Stimulated activated CD8-positive, alpha-beta memory T cell treated with anti-CD3 and anti-CD28 coated beads, Interleukin-7, amount 100 ng/mL, for 1 hour (primary cell): ENCODE measurements at places on chromosomes 6 and 20.

DNA sequence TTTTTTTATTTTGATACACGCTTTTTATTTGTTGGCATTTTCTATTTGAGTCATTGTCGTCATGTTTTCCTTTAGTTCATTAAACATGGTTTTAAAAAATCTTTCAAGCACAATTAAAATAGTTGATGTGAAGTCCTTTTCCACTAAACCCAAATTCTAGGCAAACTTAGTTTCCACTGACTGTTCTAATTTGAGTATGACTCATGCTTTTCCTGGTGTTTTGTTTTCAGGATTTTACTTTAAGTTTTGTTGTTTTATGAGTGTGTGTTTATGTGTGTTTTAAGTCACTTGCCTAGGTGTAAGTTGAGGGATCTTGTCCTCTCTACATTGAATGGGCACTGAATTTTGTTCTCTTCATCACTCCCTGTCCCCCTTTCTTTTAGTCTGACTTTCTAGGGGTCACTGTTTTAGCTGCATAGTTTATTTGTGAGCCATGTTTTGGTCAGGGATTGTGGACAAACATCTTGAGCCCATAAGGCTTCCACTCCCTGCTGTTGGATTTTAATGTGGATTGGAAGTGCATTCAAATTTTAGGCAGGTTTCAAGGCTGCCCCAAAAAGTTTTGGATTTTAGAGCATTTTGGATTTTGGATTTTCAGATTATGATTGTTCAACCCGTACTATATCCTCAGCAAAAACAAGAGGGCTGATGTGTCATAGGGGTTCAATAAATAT, 94.8 kb downstream of the CDYL start:
- DNase-seq, result no peak

DNA sequence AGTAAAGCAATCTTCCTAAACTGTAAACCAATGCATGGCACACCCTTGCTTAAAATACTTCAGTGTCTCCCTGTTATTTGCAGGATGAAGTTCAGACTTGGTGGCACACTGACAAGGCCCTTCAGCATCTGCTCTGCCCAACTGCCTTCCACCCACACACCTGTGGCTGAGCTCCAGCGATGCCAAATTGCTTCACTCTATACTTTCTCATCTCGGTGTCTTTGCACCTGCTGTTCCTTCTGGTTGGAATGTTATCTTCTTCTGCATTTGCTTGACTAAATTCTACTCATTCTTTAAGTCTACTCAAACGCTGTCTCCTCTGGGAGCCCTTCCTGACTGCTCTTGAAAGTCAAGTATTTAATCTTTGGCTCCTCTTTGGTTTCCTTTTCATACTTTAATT, 100.1 kb upstream of the SUPT3H start:
- no peak for DNase-seq

DNA sequence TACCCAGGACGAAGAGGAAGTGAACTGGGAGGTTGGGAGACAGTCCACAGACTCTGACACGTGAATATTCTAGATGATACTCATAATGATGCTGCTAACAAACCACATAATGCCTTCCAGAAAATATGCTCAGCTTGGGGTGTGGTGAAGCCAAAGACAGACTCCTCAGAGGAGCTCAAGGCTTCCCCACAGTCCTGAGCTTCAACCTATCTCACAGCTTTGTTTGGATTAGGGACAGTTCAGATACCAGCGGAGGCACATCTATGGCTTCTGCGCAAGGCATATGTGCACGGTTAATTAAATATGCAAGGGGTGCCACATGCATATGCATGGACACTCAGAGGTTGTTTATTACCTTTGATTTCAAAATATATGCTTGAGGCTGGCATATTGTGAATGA, 30.7 kb upstream of the MYLIP start:
- DNase-seq, result no peak

DNA sequence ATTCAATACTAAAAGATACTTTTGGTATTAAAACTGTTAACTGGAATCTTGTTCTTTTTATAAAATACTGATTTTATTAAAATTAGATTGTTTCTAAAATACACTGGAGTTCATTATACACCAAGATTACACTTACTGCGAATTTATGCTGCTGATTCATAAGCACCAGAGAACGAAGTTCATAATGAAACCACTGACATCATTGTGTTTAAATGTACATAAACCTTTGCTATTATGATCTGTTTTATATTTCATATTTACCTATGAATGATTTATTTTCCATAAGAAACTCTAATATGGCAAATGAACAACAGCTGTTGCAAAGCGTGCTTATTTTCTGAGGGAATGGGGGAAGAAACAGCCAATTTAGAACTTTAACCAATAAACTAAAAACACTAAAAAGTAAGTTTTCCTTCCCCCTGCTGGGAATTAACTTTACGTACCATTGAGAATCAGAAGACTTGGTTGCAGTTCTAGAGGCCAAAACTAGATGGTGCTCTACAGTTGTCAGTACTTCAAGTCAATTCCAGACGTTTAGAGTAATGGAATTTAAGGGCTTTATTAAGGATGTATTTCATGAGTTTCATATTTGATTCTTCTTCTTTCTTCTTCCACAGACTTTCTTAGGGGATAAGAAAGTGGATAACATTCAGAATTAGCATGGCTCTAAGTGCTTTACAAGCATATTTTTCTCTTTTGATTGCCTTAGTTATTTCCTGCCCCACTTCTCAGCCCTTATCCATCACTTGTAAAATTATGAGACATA, 30.8 kb upstream of the COL19A1 start:
- DNase-seq, result no peak

DNA sequence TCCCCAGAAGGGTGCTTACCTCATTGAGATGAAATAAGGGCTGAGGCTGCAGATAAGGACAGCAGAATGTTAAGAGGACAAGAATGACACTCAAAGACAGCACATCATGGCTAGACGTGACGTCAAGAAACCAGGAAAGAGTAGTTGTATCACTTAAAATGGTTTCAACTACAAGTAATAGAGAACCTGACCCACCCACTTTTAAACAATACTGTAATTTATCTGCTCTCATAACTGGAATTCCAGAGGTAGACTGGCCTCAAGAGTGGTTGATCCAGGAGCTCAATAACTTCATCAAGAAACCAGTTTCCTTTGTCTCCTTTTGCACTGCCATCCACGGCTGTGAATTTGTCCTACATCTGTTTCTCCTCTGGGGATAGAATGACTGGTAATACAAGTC, 187.1 kb downstream of the EYA4 start:
- no peak for DNase-seq

GRCh38 chr6:112243861-112244827, 10.2 kb downstream of the LAMA4 start:
- no peak for DNase-seq

GRCh38 chr6:42030585-42031506, 19.5 kb upstream of the TAF8 start:
- DNase-seq, result no peak

DNA sequence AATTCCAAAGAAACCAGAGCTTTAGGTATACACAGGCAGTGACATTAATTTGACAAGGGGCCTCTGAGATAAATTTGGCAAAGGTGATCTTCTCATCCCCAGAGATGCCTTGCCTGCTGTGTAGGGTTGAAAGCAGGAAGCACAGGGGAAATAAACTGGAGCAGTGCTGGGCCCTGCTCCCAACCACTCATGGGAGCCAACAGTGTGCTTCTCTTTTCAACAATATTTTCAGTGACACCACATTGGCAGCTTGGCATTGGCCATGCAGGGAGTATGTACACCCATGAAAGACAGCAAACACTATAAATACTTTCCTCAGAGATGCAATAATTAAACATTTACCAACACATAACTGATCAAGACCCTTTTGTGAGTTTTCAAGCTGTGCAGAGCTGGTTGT, 90.7 kb upstream of the F13A1 start:
- no peak for DNase-seq

DNA sequence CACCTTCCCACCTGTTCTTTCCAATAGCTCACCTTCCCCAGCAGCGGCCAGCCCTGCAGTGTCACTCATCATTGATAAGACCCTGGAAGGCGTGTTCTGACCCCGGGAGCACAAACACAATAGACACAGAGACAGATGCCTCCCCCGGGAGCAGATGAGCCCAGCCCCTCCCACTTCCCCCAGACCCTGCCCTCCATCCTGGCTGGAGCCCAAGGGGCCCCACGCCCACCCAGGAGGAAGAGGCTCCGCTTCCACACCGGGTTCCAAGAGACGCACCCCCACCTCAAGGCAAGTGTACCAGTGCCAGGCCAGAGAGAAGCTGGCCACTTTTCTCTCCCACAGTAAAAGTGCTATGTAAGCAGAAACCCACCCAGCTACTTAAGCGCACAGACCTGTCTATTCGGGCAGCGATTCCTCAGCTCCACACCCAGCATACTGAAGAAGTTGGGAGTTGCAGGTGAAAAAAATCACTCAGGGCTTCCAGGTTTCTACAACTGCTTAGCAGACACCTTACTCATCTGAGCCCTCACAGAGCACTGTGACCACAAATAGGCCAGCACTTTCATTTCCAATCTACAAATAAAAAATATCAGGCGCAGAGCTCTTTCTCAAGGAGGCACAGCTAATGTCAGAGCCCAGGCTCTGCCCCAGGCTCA, 93.4 kb upstream of the NXT1 start:
- DNase-seq, result no peak

DNA sequence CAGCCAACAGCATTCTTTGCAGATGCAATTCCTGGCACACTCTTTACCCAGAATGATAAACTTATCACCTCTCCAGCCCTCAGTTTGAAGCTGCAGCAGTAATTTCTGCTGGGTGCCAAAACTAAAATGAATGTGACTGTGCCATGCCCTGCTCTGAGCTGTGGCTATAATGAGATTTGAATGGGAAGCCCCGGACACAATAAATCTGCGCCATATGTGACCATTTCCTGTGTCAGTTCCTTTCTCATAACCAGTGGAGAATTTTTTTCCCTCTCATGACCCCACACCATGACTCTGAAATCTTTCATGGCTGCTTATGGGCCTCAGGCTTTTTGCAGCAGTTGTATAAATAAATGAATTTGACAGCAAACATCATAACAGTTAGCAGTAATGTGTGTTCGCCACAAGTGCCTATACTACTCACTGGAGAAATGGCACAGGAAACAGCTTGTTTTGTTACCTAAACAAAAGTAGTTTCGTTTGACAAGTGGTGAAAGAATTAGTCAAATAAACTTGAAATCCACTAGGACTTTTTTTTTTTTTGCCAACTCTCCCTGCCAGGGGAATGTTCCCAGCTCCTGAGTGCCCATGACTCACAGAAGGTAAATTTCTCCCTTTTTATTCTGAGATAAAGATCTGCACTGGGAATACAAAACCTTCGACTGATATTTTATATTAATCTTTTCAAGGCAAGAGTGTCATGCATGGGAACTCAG, 408.4 kb downstream of the PKHD1 start:
- DNase-seq, result no peak

GRCh38 chr6:22363714-22364239, 66.9 kb upstream of the PRL start:
- DNase-seq, result no peak

DNA sequence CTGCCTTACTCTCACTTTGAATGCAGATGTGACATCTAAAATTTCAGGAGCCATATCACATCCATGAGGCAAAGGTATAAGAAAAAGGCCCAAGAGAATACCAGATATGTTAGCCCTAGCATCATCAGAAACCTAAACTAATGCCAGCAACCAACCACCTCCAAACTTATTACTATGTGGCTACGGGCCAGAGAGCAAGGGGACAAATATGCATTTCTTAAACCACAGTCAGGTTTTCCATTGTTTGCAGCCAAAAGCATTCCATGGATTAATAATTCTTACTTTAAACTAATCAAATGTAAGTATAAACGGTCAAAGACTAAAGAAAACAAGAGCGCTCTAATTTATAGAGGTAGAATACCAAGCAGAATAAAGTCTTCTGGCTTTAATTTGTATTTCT, 84.7 kb downstream of the TASP1 start:
- DNase-seq, result no peak

DNA sequence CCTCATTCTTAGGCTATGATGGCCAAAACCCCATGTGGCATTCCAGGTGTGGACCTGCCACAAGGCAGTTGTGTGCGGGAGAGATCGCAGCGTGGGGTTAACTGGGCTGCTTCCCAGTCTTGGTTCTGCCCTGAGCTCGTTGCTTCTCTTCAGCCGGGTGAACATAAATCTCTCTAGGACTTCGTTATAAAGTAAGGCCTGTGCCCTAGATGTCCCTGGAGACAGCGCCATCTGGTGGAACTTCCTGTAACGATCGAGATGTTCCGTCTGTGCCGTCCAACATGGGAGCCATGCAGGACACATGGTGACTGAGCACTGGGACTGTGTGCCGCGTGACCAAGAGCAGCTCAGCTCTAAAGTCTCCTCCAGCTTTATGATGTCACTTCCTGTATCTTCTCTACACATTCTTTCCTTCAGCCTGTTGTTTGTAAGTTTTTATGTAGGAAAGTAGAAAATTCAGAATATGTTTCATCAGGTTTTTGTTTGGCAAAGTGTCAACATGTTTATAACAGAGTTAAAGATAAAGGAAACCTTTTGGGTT, 26.8 kb upstream of the RPP40 start:
- peak; percentile 44 for DNase-seq

GRCh38 chr6:165091121-165091785, 218.2 kb downstream of the C6orf118 start:
- DNase-seq, result no peak

DNA sequence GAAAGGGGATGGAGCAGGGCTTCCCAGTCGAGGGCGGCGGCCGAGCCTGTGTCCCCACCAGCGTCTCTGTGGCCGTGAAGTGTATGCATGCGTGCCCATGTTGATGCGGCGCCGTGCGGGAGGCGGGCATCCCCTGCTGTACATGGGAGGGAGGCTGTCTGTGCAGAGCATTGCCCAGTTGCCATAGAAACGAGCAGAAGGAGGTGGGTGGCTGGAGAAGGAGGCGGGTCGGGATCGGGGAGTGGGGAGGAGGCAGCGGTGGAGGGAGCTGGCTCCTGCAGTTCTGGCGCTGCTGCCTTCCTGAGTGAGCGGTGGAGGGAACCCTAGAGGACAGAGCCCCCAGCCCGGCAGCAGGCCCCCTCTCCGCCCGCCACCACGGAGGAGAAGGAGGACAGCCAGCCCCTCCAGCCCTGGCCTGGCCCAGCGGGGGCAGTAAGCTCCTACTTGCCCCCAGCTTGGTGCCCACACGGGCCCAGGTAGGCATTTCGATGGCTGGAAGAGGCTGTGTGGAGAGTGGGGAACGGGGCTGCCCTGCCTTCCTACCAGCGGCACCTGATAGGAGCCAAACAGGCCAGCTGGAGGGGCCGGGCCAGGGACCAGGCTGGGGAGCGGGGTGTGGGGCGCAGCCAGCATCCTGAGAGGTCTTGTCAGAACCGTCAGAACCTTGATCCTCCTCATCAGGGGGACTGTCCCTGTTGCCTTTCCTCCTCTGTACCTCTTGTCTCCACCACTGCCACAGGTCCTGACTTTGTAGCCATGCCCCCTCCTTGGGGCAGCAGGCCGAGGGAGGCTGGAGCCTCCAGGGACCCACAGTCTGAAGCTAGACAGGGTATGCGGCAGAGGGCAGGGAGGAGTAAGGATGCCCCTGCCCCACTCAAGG, 41.3 kb downstream of the SPDEF start:
- no peak for DNase-seq

- no peak for DNase-seq
Observed at GRCh38 chr6:155221086-155221485, 42.7 kb upstream of the CLDN20 start.

GRCh38 chr6:33412140-33413009, 1.6 kb downstream of the PHF1 start:
- no peak for DNase-seq

GRCh38 chr6:124703541-124703940, 258.7 kb upstream of the RNF217 start:
- DNase-seq, result no peak
